Memory B cell (primary cell): ENCODE measurements at places on chromosomes 7 and 10.

DNA sequence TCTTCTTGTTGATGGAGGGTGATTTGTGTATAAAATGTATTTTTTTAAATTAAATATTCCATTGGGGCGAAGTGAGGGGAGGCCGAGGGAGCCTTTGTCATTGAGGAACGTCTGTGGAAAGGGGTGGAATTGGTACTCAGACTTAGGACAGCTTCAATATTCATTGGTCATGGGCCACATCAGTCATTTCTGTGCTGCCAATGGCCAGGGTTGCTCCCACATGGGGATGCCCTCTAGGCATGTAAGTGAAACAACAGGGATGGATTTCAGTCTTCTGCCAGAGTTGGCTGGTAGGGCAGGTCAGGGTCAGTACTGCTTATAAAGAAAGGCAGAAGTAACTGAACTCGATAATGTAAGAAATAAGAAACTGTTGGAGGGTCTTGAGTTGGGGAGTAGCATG, 47.2 kb downstream of the NEURL1 start:
- DNase-seq = no peak

DNA sequence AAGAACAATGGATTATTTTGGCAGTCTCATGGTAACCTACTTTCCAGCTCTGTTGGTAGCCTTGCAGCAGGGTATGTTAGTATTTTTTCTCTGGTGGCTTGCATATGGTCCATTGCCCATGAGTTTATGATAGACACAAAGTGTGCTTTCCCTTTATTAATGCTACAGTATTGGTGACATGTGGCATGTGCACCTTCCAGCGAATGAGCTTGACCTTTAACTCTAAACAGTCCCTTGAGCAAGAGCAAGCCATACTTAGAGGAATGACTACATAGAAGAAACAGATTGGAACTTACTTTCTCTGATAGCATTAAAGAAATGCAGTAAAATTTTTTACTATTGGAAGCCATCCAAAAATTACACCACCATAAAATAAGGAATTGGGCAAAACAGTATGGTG, 73.9 kb downstream of the VTI1A start:
- no peak for DNase-seq

- no peak for DNase-seq
Measured at GRCh38 chr10:21889477-21890275, 113.9 kb downstream of the DNAJC1 start.

DNA sequence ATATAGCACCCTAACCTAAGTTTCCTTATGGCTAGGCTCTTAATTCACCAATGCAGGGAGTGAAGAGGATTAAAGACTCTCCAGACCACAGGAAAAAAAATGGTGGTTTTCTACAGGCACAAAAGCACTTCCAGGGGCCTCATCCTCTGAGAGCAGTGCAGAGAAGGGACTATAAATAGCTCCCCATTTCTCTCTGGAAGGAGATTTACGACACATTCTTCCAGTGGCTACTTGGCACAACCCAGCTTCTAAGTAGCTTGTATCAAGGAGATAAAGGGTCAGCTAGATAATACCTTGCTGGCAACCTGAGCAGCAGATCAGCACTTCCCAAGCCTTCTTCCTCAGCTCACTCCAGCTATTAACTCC, 73.5 kb downstream of the CRPPA start:
- no peak for DNase-seq

GRCh38 chr10:44779511-44779910, 131.6 kb upstream of the TMEM72 start:
- no peak for DNase-seq

- DNase-seq = no peak
Measured at GRCh38 chr10:98363220-98363619, 51.8 kb downstream of the PYROXD2 start.

- no peak for DNase-seq
Measured at GRCh38 chr10:60821656-60822055, 43.4 kb downstream of the CDK1 start.

GRCh38 chr10:24958091-24958720, 5.8 kb upstream of the PRTFDC1 start:
- no peak for DNase-seq

DNA sequence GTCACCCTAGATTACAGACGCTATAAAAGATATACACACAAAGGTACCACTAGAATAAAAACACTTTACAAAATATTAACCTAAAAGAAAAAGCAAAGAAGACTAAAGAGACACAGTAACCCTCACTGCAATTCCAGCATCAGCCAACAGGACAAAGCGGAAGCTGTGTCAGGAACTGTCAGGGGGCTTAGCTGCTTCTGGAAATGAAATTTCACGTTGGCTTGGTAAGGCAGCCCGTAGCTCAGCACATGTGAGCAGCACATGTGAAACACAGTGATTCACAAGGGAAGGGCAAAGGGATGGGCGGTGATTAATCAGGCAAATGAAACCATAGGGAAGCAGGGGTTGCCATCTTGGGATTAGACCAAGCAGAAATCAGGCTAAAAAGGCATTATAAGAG, 195.4 kb downstream of the MGMT start:
- DNase-seq = no peak

GRCh38 chr7:138245682-138246081, 169.4 kb downstream of the AKR1D1 start:
- DNase-seq = no peak
